Suppressor macrophage treated with lipopolysaccharide for 4 hours (primary cell): ENCODE measurements at places on chromosomes 6 and 20.

DNA sequence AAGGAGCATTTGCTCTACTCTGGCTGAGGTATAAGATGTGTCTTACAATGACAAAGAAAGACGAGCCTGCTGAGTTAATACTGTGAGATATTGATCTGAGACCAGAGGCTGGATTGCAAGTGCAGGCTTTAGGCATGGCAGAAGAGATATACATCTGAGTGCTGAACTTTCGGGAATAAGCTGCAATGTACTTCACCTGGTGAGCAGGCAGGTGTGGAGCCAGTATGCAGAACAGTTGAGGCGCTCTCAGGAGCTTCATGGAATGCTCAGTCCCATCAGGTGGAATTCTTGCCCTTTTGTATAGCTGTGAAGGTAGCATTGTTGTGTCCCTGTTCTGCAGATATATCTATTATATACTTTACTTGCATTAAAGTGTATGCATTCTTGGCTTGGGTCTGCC lies 179.3 kb upstream of the RIMS1 start:
- DNase-seq, result no peak

DNA sequence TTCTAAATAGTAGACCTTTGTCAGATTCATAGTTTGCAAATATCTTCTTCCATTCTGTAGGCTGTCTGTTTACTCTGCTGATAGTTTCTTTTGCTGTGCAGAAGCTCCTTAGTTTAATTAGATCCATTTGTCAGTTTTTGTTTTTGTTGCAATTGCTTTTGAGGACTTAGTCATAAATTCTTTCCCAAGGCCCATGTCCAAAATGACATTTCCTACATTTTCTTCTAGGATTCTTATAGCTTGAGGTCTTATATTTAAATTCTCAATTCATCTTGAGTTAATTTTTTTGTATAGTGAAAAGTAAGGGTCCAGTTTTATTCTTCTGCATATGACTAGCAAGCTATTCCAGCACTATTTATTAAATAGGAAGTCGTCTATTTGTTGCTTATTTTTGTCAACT lies 287.0 kb downstream of the PACRG start:
- DNase-seq, result no peak

- no peak for DNase-seq
Measured at GRCh38 chr6:168060521-168060931, 18.5 kb downstream of the FRMD1 start.

DNA sequence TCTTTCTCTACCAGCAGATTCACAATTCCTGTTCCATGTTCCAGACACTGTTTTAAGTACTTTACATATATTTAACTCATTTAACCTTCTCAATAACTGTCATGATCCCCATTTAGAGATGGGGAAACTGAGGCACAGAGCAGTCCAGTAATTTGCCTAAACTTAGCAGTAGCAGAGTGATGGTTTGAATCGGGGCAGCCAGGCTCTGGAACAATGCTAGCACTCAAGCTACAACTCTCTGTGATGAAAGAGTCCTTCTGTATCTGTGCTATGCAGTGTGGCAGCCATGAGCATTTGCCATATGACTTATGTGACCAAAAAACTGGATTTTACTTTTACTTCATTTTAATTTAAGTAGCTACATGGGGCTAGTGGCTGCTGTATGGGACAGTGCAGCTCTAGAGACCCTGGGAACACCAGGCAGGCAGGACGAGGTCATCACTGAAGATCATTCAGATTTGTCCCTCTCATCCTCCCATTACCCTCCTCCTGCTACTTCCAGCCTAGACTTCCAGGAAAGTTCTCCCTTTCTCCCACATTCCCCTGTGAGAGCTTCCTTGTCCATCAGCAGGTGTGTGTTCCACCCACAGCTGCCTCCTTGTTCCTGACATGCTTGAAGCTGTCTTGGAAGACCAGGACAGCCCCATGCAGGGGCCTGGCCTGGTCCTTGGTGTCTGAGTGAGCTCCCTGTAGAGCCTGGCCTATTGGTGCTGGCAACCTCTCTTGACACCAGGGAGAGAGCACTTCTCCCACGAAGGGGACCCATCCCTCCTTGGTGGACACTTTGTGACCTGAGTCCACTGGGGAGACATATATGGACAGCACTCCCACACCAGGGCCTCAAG lies 157.0 kb downstream of the MRPL14 start:
- DNase-seq, result no peak

- DNase-seq, result no peak
Measured at GRCh38 chr6:135722679-135723078, 128.8 kb upstream of the PDE7B start.

DNA sequence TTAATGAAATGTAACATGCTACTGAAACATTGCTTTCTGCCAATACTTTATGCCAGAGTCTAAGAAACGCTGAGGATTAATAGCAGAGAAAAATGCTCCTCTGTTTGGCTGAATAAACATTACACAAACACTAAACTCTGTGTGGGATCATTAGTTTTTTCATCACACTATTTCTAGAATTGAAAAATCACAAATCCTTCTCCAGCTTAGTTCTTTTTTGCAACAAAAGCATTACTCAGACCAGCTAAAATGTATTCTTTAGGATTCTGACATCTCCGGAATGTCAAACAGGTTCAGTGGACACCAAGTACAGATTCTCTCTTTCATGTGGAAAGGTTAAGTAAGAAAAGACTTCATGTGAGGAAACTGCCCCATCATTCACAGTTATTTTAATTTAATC lies 226.9 kb downstream of the SIM1 start:
- no peak for DNase-seq

DNA sequence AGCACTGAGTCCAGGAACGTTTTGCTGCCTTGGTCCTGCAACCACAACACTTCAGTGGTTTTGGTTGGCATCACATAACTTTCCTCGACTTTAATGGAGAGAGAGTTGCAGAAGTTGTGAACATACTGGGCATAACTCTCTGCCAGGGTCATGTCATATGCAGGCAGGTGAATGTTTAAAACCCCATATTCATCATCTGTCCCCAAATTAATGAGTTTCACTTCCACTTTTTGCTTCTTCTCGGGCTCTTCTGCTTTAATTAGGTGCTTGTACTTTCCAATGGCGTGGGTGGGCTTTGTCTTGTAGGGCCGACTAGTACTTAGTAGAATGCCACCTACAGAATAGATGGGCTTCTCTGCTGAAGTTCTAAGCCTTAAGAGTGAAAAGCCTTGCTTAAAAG lies 45.2 kb upstream of the TFAP2A start:
- DNase-seq, result no peak

DNA sequence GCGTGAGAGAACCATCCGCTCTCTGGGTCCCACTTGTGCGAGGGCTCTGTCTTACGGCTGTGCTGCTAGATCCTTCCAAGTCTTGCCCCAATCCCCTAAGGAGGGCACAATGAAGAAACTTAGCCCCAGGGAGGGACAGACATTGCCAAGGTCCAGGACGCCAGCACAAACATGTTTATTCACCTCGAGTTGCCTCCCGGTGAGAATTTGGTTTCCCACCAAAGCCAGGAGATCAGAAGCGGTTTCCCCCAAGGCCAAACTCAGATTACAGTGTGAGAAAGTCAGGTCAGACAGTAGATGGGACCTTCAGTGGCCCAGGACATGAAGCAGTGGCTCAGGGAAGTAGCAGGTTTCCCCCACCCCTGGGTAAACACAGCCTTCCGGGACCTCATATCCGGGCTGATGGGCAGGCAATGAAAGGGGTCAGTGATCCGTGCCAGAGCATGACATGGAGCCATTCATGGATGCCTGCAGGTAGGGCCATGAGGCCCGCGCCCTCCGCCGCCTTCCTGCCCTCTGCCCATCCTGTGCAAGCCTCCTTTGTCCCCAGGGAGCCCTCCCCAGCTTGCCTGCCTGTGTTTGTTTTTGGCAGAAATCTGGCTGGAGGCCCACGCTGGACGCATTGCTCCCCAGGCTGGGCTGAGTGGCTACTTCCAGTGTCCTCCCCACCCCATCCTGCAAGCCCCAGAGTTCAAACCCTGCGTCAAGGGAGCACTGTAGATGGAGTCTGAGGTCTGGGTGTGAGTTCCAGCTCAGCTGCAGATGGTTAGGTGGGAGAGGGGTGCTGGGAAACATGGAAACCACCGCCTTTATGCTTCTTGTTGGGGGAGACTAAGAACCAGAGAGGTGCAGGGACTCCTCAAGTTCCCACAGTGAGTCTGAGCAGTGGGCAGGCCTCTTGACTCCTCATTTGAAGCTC lies 2.0 kb downstream of the BPIFB2 start:
- no peak for DNase-seq
